ENCODE measurements at places on chromosomes 2 and 18.

DNA sequence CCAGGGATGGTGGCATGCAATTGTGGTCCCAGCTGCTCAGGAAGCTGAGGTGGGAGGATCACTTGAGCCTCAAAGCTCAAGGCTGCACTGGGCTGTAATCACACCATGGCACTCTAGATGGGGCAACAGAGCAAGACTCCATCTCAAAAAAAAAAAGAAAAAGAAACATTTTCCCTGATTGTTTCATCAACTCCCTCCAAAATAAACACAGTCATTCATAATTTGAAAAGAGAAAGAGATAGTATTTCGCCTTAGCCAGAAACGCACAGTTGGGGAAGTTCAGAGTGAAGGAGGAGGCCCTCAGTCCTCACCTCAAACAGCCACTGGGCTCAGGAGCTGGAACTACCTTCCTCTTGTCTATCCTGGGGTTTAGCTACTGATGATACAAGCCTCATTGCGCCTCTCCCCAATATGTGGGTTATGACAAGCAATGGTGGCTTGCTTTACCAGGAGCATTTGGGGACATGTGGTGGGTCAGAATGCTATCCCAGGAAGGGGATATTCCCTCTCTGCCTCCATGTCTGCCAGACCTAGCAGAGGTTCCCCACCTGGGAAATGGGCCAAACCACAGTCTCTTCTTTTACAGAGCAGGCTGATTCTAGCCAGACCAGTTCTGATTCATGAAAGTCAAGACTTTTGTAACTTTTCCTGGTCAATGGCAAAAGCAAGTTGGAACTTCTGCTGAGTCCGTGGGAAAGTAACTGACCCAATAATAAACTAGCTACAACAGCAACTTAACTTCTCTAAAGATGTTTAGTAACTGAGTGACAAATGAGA is 22.2 kb upstream of the TMEM87B start:
- no peak for DNase-seq

DNA sequence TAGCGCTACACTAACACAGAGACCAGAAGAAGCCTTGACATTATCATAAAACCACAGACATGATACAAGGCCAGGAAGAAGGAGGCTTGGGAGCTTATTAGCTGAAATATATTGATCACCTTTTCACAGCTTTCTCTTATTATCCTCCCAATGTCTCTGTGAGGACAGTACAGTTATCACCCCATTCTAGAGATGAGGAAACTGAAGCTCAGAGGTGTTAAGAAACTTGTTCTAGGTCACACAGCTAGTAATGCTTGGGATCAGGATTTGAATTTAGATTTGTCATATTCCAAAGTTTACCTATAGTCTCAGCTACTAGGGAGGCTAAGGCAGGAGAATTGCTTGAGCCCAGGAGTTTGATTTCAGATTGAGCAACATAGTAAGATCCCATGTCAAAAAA is 44.6 kb upstream of the LTBP1 start:
- DNase-seq: no peak

- DNase-seq: no peak
These were observed 53.3 kb downstream of the KCTD18 start for GRCh38 chr2:200456567-200456966.

GRCh38 chr2:27320958-27321543 is 1.8 kb downstream of the MPV17 start:
- no peak for DNase-seq

DNA sequence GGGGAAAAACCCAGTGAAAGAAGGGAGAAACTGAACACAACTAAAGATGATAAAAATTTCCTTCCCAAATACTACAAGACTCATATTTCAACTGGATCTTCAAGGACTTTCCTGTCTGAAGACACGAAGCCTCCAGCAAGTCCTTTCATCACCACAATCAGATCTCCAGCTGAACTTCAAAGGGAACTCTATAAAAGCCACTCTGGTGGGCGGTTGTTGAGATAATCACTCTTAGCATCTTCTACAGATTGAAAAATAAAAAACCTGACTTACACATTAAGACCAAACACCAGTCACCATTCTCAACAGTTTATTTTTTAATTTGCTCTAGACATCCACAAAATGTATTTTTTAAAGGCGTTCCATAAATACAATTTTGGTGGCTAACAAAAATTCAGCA is 4.4 kb downstream of the REV1 start:
- DNase-seq: no peak

DNA sequence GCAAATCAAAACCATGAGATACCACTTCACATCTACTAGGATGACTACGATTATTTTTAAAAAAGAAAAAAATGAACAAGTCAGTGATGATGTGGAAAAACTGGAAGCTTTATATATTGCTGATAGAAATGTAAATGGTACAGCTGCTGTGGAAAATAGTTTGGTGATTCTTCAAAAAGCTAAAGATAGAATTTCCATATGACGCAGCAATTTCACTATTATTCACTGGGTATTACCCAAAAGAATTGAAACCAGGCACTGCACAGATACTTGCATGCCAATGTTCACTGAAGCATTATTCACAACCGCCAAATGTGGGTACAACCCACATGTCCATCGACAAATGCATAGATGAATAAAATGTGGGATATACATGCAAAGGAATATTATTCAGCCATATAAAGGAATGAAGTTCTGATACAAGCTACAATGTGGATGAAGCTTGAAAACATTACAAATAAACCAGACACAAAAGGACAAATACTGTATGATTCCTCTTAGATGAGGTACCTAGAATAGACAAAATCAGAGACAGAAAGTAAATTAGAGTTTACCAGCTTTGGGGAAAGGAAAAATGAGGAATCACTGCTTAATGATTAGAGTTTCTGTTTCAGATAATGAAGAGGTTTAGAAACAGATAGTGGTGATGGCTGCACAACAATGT is 11.1 kb downstream of the RTTN start:
- DNase-seq: no peak

DNA sequence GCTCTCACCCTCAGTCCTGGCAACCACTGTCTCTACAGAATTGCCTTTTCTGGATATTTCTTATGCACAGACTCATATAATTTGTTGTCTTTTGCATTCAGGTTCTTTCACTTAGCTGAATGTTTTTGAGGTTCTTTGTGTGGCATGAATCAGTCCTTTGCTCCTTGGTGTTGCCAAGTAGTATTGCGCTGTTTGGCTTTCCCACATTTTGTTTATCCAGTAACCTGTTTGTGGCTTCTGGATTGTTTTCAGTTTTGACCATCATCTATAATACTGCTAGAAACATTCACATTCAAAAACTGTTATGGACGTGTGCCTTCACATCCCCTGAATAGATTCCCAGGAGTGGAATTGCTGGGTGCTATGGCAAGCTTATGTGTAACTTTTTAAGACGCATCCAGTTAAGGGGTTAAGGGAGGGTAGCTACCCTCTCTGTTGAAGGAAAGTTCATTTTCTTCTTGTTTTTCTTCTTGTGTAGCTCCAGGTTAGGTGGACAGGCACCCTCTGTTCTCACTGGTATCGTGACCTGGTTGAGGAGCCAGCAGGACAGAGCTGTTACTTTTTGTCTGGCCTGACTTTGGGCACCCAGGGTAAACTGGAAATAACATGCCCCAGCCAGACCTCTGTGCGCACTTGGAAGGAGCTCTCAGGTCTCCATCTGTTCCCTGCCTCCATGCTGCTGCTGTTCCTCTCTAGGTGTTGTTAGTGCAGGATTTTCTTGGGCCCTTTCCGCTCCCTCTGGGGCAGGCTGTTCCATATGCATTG is 29.6 kb downstream of the ARHGAP25 start:
- no peak for DNase-seq
